Mesothelial cell of epicardium (in vitro differentiated cells): ENCODE measurements at places on chromosomes 3 and 15.
A peak's percentile ranks its signal among the peaks of the same experiment; 100 is the strongest.

GRCh38 chr3:55271549-55271948, 215.6 kb downstream of the WNT5A start:
- no peak for DNase-seq
- no peaks in the 10 kb centered on the region for H3K27me3 ChIP-seq
- H3K27ac ChIP-seq: no peak overlapping the region

DNA sequence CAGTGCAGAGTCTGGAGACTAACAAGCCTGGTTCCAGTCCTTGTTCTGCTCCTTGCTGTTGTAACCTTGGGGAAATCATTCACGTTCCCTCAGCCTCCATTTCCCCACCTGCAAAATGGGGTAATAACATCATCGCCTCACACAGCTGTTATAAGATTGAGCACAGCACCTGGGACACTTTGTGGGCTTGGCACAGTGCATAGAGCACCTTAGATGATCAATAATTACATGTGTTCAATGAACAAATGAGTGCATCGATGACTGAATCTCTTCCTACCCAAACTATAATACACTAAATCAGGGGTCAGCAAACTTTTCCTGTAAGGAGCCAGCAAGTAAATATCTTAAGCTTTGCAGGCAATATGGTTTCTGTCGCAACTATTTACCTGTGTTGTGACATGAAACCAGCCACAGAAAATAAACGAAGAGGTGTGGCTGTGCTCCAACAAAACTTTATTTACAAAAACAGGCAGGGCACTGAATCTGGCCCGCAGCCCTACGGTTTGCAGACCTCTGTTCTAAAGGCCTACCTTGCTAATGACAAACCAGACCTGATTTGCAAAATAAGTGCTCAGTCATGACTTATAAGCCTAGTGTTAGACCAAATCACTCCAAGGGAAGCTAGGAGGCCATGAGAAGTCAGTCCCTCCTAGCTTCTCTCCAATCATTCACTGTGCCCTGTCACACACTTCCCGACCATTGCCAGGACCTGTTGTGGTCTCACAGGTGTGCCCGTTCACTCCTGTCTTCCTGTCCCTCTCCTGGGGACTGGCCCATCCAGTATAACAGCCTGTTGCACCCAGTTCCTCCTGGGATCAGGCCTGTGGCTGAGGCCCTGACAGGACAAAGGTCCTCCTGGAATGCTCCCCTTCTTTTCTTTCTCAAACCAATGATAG, 149.4 kb upstream of the WNT5A start:
- peaks cover 30% of the 10 kb centered on the region for H3K27me3 ChIP-seq
- H3K4me1 ChIP-seq: peaks cover 27% of the 10 kb centered on the region
- no peak overlapping the region for H3K27ac ChIP-seq
- DNase-seq: no peak
- no peaks in the 10 kb centered on the region for H3K36me3 ChIP-seq
- no peak overlapping the region for H3K4me3 ChIP-seq

DNA sequence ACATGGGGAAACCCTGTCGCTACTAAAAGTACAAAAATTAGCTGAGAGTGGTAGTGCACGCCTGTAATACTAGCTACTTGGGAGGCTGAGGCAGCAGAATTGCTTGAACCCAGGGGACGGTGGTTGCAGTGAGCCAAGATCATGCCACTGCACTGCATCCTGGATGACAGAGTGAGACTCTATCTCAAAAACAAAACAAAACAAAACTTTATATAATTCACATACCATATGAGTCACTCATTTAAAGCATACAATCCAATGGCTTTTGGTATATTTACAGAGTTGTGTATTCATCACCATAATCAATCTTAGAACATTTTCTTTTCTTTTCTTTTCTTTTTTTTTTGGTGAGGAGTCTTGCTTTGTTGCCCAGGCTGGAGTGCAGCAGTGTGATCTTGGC, 8.7 kb downstream of the PXK start:
- H3K36me3 ChIP-seq: peaks cover 2% of the 10 kb centered on the region
- no peak for DNase-seq
- no peaks in the 10 kb centered on the region for H3K4me1 ChIP-seq
- no peak overlapping the region for H3K27ac ChIP-seq

DNA sequence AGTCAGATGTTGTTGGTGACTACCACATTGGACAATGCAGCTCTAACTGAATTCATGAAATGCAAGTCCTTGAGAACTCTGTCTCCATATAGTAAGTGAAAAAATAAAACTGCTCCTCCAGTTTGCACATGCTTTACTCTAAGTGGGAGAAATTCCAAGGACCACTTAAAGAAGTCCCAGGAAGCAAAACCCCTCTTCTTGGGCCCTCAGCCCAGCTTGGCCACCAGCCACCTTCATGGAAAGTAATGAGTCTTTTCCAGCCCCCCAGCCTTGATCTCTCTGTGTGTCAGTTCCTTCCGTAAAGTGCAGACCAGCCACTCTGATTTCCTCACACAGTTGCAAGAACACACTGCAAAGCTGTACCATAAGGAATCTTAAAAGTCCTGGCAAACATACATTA, 34.5 kb downstream of the DAPK2 start:
- peaks cover 6% of the 10 kb centered on the region for H3K27me3 ChIP-seq
- no peak overlapping the region for H3K27ac ChIP-seq
- H3K36me3 ChIP-seq: no peaks in the 10 kb centered on the region
- DNase-seq: no peak

DNA sequence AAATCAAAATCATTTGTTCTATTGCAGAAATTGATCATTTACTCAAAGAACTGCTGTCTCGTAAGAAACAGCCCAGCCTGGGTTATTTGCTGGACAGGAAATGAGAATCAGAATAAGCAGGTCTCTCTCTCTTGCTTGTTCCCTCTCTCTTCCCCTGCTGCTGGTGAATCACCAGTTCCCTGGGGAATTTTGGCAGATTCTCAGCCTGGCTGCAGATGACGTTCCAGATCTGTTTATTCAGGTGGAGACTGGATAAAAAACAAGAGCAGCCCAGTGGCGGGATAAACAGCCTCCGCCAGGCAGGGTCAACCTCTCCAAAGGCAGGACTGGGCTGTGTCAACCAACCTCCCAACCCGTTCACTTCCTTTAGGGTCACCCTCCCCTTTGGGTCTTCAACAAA, 72.1 kb downstream of the LRIG1 start:
- H3K36me3 ChIP-seq: no peaks in the 10 kb centered on the region
- H3K4me1 ChIP-seq: peaks cover 9% of the 10 kb centered on the region
- H3K27ac ChIP-seq: no peak overlapping the region
- H3K27me3 ChIP-seq: peaks cover 7% of the 10 kb centered on the region

DNA sequence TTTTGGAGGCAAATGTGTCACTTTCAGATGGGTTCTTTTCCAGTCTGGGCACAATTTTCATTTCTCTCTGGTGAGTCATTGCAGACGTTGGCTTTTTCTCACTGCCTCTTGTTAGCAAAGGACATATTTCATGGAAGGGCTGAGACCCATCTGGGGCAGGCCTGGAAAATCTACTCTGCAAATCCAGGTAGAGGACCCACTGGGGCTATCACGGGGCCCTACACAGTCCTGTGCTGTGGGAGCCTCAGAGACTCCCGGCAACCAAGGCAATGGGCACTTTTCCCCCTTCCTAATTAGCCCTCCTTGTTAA, 58.0 kb downstream of the HRH1 start:
- no peak overlapping the region for H3K27ac ChIP-seq
- H3K36me3 ChIP-seq: no peaks in the 10 kb centered on the region
- no peak for DNase-seq
- H3K4me3 ChIP-seq: no peak overlapping the region
- peaks cover 2% of the 10 kb centered on the region for H3K27me3 ChIP-seq
- peaks cover 6% of the 10 kb centered on the region for H3K4me1 ChIP-seq

DNA sequence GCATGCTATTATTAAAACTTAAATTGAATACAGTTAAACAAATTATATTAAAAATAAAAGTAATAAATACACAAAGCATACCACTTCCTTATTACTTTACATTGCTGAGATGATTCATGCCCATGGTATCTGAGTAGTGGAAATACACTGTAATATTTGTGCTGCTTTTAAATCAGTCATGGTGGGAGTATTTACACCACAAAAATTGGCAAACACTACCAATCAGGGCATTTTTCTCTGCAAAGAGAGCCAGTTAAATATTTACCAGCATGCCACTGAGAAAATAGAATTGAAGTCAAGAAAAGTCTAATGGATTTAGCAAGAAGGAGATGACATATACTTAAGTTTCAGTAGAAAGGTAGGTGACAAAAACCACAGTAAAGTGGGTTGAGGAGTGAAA, 19.6 kb downstream of the PPARG start:
- H3K4me3 ChIP-seq: no peak overlapping the region
- H3K27me3 ChIP-seq: peaks cover 6% of the 10 kb centered on the region
- H3K36me3 ChIP-seq: no peaks in the 10 kb centered on the region
- DNase-seq: no peak
- H3K4me1 ChIP-seq: no peaks in the 10 kb centered on the region

DNA sequence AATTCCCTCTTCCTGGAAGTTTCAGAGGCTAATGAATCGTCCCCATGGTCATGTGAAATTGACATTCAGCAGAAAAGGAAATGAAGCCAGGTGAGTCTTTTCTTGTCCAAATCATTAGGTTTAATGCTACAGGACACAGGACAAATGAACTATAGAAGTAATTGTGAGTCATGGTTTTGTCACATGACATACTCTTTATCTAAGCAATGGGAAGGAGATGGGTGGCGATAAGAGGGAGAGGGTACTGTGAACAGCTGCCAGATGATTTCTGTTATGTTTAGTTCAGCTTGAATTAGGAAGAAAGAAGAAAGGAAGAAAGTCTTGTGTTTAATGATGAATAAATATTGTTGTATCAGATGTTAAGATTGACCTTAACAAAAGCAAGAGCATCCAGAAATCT, 515.4 kb upstream of the ZNF717 start:
- H3K36me3 ChIP-seq: no peaks in the 10 kb centered on the region
- H3K27ac ChIP-seq: peak overlapping the region; percentile 1
- DNase-seq: no peak

GRCh38 chr3:188298585-188298984, 144.6 kb downstream of the LPP start:
- no peaks in the 10 kb centered on the region for H3K36me3 ChIP-seq
- no peak for DNase-seq

DNA sequence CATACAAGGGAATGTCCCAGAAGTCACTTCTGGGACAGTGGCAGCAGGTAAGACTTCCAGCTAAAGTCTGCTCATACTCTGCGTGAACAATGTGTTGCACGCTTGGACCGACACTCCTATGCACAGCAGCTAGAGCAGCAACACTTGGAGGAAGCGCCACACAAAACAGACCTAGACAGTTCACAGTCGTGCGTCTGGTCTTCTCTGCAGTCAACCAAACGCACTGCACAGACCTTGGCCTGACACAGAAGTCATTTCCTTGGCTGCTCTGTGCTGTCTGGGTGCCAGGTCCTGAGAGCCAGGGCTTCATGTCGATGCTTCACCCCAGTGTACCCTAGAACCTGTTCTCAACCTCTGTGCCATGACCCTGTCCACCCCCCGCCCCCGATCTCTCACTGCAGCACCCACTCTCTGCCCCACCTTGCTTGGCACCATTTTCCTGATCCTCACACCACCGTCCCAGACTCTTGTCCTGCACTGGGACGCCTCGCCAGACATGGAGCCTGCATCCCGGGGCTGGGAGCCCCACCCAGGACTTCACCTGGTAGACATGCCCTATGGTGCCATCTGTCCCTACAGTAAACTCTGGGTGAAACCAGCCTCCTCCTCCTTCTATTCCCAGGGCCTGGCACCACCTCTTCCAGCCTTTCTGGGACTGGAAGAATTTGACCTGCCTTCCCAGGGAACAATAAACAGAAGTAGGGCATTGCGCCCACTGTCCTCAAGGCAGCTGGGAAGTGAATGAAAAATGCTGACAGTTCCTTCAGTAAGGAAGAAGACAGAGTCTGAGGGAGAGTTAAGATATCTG, 3.1 kb downstream of the ATP10A start:
- no peak overlapping the region for H3K4me3 ChIP-seq
- DNase-seq: no peak
- no peaks in the 10 kb centered on the region for H3K36me3 ChIP-seq
- H3K4me1 ChIP-seq: peaks cover 5% of the 10 kb centered on the region

DNA sequence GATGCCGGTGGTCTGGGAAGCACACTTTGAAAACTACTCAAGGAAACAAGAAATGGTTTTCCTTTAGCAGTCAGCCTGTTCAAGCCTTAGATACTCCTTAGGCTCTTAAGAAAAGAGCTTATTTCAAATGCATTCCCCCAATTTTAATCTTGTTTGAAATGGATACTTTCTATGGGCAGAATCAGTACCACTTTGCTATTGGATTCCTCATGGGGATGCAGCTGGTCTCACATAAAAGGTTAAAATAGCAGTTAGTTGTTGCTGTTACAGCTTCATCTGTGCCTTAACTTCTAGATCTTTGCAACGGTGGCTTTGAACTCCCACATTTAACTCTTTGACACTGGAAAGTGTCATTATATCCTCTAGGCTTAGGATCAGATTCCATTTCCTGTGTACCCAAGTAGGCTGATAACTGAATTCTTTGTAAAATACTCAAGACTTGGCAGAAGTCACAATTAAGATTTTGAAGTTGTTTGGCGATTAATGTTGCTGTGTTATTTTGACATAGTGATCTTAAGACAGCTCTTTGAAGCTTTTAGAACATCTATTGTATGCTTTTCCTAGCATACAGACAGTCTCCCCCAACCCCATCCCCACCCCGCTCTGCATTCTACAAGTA, 2.2 kb downstream of the THBS1 start:
- peaks cover 43% of the 10 kb centered on the region for H3K4me1 ChIP-seq
- no peak for DNase-seq
- peak overlapping the region; percentile 81 for H3K4me3 ChIP-seq
- H3K36me3 ChIP-seq: peaks cover 32% of the 10 kb centered on the region
- H3K27ac ChIP-seq: no peak overlapping the region
- no peaks in the 10 kb centered on the region for H3K27me3 ChIP-seq

DNA sequence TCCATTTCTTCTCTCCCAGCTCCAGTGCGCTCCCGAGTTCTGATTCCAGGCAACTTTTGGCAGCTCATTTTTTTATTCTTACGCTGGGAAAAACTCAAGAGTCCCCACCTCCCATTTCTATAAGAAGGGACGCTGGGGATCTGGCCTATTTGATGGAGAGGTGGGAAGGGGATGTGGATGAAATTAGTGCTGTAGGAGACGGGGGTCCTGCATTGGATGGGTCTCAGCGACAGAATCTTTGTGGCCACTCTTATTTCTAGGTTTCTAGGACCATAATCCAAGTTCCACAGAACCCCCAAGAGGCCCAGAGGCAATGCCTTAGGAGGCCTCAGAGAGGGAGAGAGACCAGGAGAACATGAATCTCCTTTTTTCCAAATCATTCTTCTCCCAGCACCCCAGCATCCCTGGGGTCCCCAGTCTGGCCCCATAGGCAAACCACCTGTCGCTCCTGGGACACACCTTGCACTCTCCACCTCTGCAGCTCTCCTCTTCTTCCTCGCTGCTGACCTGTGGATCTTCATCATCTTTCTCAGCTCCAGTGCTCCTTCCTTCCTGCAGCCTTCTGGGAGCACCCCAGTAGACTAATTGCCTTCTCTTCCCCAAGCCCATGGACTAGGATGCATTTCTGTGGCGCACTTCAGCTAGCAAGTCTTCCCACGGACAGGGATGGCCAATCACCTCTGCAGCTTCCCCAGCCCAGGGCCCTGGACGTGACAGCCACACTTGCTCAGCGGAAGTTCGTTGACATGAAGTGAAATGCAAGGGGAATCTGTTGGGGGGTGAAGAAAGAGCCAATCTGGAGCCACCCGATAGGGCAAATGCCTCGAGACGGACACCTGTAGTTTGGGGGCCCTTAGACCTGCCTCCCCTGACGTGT, 100.1 kb upstream of the ALDH1A3 start:
- H3K4me1 ChIP-seq: peaks cover 6% of the 10 kb centered on the region
- no peak overlapping the region for H3K4me3 ChIP-seq
- DNase-seq: peak; percentile 28
- no peak overlapping the region for H3K27ac ChIP-seq
- H3K36me3 ChIP-seq: no peaks in the 10 kb centered on the region
- peaks cover 9% of the 10 kb centered on the region for H3K27me3 ChIP-seq

- H3K4me3 ChIP-seq: no peak overlapping the region
- H3K36me3 ChIP-seq: no peaks in the 10 kb centered on the region
- DNase-seq: no peak
- no peaks in the 10 kb centered on the region for H3K27me3 ChIP-seq
- H3K4me1 ChIP-seq: no peaks in the 10 kb centered on the region
These were observed 22.3 kb upstream of the MORF4L1 start for GRCh38 chr15:78850352-78850751.
